ENCODE measurements at places on chromosomes 16 and 17.
A peak's percentile ranks its signal among the peaks of the same experiment; 100 is the strongest.

GRCh38 chr16:620700-621525 is 9.9 kb upstream of the WFIKKN1 start:
- DNase-seq: no peak

GRCh38 chr16:73915935-73916334 is 380.7 kb upstream of the PSMD7 start:
- DNase-seq: no peak

DNA sequence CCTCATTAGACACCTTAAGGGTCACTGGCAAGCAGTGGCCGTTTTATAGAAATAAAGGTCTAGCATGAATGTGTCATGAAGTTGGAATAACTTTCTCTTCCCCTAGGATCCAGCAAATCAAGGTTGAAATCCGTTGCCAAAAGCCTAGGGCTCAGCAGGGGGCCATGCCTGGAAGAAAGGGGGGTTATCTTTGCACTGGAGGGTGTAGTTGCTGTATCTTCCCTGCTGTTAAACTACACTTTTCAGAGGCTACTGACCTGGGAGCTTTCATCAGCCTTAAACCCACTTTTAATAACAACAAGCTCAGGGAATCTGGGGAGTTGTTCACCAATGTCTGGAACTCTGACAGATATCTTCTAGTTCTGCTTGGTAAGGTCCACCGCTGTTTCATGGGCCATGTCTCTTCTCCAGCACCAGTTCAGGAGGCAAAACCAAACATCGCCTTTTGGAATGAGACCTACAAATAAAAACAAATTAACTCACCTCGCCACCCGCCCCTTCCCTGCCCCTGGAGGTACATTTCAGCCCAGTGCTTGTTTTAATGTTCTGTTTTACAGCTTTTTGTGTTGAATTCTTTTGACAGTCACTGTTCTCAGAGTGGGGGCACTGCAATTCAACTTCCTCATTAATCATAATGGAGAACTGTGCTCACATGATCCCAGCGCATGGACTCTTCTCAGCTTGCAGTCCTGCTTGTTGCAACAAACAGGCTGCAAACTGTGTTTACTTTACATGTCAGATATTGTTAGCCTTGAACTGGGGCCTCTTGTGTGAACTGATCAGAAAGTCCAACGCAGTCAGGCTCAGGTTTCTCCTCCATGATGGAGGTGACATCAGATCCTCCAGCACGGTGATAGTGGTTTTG is 508.7 kb downstream of the KCNJ2 start:
- no peak for DNase-seq

DNA sequence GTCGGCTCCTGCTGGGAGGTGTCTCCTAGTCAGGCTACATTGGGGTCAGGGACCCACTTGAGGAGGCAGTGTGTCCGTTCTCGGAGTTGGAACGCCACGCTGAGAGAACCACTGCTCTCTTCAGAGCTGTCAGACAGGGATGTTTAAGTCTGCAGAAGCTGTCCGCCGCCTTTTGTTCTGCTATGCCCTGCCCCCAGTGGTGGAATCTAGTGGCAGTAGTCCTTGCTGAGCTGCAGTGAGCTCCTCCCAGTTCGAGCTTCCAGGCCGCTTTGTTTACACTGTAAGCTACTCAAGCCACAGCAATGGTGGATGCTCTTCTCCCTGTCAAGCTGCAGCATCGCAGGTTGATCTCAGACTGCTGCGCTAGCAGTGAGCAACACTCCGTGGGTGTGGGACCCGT is 36.0 kb downstream of the ITFG1 start:
- DNase-seq: no peak

GRCh38 chr17:53627511-53627910 is 195.2 kb upstream of the KIF2B start:
- DNase-seq: peak; percentile 81

DNA sequence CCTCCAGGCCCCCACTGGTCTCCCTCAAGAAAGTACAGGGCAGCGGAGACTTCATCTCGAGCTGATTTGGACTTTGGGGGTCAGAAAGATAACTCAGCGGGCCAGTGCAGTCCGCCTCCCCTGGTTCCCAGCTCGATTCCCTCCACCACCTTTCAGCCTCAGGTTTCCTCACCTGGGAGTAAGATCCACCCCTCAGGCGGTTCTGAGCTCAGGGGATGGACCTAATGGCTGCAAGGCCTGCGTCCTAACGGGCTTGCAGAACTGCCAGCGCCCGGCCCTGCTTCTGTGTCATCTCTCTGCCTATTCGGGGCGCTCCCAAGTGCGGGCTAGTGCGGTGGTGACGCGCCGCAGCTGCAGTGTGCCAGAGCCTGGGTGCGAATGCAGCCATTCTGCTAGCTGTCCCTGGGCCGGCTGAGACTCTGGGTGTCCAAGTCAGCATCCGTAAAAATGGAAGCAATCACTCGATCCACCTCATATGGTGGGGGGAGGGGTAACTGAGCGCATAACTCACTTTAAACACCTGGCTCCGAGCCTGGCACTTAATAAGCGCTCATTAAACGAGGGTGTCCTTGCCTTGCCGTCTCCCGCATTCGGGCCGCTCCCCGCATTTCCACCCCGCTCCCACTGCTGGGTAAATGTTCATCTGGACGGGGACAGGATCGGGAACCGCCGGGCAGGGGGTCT is 129.6 kb upstream of the LHX1 start:
- no peak for DNase-seq

- DNase-seq: no peak
These were observed 162.6 kb downstream of the MAP2K6 start for GRCh38 chr17:69577098-69577497.

DNA sequence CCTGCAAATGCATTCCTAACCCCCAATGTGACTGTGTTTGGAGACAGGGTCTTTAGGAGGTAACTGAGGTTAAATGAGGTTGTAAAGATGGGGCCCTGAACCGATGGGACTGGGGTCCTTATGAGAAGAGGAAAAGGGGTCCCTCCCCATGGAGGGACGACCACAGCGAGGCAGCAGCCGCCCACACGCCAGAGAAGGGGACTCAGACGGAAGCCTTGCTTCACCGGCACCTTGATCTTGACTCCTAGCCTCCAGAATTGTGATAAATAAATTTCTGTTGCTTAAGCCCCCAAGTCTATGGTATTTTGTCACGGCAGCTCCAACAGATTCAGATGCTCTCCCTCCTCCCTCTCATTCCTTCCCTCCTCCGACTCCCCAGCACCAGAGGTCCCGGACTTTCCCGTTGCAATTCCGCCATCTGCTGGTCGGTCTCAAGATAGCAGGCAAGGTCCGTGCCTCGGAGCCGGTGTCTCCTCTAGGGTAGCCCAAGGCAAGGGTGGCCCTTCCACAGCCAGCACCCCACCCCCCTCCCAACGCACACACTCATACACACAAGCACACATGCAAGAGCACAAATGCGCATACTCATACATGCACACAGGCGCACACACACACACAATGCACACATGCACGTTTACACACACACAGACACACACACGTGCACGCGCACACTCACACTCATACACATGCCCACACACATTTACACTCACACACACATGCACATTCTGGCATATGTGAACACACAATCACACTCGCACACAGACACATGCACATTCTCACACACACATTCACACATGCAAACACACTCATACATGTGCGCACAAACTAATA is 23.1 kb upstream of the C16orf78 start:
- DNase-seq: peak; percentile 23

DNA sequence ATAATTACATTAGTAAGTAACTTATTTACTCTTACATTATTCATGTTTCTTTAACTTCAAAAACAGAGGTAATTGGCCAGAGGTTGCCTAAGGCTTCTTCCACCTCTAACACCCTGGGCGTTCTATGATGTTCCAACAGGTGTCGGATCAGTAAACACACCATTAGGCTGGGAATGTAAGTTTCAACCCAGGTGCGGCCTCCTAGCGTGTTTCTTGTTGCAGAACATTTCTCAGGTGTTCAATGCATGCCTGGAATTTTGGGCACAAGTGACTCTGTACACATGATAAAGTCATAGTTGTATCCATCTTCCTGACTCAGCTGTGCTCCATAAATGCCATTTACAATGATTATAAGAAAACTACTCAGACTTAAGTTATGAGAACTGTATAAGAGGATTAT is 1.0 kb downstream of the KRTAP2-2 start:
- DNase-seq: no peak

GRCh38 chr16:15599303-15600070 is 43.5 kb downstream of the MARF1 start:
- DNase-seq: no peak

- DNase-seq: no peak
These were observed 6.9 kb downstream of the TXNDC11 start for GRCh38 chr16:11735787-11736186.

- no peak for DNase-seq
These were observed 17.6 kb upstream of the MAF start for GRCh38 chr16:79618041-79618691.

GRCh38 chr17:61806081-61806828 is 57.1 kb downstream of the BRIP1 start:
- no peak for DNase-seq

- DNase-seq: peak; percentile 51
These were observed 10.1 kb downstream of the MRM1 start for GRCh38 chr17:36611345-36612072.

- no peak for DNase-seq
These were observed 57.8 kb downstream of the USP43 start for GRCh38 chr17:9702914-9703780.

DNA sequence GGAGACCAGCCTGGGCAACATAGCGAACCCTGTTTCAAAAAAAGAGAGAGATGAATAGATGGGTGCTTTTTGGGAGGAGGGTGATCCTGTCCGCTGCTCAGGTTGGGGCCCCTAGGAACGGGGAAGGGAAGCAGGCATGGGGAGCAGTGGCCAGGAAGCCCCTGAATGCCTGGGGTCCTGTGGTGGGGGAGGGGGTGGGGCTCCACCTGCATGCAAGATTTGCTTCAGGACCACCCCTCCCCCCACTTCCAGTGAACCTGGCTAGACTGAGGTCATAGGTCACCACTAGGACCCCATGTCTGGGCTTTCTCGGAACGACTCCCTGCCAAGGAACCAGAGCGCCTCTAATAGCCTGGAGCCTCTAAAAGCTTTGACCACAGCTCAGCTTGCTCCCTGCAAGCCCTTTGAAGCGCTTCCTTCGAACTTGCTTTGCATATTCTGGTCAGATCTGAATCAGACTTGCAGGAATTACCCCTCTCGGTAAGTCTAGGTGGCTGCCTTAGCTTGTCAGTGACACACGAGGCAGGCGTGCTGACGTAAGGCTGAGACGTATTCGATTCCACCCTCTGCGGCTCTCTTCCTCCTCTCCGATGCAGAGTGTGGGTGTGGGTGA is 3.7 kb downstream of the SOCS3 start:
- DNase-seq: peak; percentile 84

- no peak for DNase-seq
These were observed 68.6 kb downstream of the ZNF778 start for GRCh38 chr16:89286096-89286495.

DNA sequence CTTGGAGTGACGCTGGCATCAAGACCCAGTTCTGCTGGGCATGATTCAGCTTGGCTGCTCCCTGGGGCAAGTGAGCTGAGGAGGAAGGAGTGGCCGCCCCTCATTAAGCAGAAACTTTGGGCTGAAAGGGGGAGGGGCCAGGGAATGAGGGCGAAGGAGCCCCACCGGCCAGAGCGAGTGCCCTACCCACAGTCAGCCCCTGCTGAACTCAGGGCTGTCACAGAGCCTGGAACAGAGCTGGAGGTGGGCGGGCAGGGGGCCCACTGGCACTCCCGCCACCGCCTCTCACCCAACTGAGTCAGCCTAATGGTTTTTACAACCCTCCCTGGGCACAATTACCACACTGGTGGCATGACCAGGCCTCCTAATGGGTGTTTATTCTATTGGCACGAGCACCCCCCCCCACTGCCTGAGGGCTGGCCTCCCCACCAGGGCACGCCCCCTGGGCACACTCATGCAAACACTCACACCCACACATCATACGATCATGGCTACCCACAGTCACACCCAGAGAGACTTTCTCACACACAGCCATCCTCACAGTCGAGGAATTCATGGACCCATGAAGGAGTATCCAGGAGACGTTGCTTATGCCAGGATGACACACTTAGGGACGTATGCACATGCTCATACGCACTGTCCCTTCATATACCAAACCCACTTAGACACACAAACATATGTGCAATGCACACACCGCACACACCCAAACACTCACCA is 19.2 kb downstream of the UNC119 start:
- peak; percentile 61 for DNase-seq

GRCh38 chr17:36463916-36464764 is 22.3 kb upstream of the ZNHIT3 start:
- DNase-seq: peak; percentile 83

- no peak for DNase-seq
These were observed 11.8 kb upstream of the ZNF19 start for GRCh38 chr16:71500964-71501363.

DNA sequence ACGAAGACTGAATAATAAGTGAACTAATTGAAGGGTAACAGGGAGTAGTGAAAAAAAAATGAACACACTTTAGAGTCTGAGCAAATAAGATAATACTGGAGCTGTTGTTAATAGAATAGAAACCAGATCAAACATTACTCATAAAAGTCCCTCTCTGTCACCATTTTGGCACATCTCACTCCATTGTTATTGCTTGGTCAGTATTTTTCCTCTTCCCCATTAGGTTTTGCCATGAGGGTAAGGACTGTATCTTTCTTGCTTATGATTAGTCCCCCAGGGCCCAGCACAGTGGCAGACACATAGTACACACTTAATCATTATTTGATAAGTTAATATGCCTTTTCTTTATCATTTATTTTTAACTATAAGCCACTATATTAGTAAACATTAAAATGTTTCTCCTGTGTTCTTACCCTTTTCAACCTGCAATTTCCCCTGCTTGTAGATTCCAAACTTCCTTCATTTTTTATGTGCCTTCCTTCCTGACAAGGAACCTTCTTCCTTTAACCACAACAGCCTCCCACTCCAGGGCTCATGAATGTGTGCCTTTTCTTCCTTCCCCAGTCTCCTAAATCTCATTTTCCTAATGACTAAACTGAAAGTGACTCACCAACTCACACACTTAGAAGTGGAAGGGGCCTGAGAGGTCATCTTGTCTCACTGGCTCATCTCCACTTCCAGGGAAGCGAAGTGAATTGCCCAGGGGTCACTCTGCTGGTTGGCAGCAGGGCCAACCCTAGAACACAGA is 88.2 kb upstream of the HAS3 start:
- DNase-seq: peak; percentile 71

DNA sequence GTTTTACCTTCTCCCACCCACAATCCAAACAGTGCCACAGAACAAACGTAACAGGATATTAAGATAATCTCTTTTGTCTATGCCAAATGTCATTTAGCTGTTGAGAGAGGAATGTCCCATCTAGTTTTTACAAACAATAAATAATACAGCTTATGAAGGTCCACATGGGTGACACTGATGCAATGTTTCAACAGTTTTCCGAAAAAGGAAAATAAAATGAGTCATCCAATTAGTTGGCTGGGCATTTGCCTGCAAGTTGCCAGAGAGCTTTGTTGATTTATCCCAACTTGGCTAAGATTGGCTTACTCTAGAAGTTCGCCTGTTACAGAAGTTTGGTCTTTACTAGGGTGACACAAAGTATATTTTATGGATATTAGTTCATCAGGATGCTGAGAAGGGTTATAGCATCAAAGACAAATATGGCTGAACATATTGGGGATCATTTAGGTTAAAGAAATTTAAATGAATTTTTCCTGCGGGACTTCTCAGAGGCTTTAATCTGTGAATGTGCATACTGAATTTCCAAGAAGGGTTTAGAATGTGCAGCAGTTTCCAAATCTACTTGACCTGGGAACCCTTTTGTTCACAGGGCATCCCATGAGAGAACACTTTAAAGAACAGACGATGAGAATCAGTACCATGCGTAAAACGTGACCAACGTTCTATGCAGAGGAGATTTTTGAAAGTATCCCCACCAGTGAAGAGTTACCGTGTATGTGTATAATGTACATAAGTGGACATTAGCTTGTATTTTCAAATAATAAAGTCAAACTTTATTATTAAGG is 73.1 kb downstream of the CDH13 start:
- peak; percentile 27 for DNase-seq

Measured in Caki2 (cell line).